Hypothalamus (tissue), 51 donors: ENCODE measurements at places on chromosomes 7 and 10.

- DNase-seq, result no peak
Observed at GRCh38 chr10:43981232-43981631, 332.6 kb upstream of the ZNF32 start.

DNA sequence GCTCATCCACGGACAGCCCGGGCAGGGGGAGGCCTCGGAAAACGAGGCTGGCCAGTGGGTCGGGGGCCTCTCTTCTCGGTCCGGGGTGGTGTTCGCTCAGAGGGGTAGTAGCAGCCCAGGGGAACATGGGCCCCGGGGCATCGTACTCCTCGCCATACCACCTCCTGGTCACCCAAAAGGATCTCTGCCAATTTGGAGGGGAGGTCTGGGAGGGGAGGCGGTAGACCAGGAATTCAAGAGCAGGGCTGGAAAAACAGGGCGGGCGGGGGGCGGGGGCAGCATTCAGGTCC, 67.4 kb downstream of the SLC29A4 start:
- no peak for DNase-seq

DNA sequence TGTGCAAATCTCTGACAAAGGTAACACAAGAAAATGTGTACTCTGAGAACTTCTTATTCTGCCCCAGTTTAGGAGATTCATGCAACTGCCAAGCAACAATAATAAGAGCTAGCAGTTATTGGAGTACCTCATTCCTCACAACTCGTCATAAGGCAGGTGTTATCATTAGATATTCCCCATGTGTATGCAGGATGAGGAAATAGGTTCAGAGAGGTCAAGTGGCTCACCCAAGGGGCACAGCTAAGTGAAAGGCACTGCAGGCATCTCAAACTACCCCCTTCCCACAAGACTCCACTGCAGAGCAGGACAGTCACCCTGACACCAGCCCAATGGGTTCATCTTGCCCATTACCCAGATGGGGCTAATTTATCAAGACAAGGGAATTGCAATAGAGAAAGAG, 1.3 kb upstream of the GSTK1 start:
- DNase-seq, result no peak

- no peak for DNase-seq
Observed at GRCh38 chr10:93072225-93072712, 1.4 kb upstream of the CYP26A1 start.

DNA sequence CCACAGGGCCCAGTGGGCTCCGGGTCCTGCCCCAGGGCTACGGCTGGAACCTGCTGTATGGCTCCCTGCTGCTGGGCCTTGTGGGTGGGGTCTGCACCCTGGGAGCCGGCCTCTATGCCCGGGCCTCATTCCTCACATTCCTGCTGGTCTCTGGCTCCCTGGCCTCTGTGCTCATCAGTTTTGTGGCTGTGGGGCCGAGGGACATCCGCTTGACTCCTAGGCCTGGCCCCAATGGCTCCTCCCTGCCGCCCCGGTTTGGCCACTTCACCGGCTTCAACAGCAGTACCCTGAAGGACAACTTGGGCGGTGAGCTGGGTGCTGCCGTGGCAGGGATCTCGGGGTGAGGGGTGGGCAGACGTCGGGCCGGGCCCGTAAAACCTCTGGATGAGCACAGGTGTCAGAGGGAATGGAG, 4.4 kb downstream of the SLC12A9 start:
- DNase-seq, result no peak

- no peak for DNase-seq
Observed at GRCh38 chr10:24579906-24580305, 143.8 kb downstream of the ARHGAP21 start.

- DNase-seq, result no peak
Observed at GRCh38 chr7:1247527-1248041, 14.9 kb downstream of the UNCX start.

GRCh38 chr10:78780551-78780961, 288.2 kb upstream of the ZMIZ1 start:
- no peak for DNase-seq

GRCh38 chr10:132939957-132940790, 2.2 kb downstream of the CFAP46 start:
- DNase-seq, result peak; percentile 46

DNA sequence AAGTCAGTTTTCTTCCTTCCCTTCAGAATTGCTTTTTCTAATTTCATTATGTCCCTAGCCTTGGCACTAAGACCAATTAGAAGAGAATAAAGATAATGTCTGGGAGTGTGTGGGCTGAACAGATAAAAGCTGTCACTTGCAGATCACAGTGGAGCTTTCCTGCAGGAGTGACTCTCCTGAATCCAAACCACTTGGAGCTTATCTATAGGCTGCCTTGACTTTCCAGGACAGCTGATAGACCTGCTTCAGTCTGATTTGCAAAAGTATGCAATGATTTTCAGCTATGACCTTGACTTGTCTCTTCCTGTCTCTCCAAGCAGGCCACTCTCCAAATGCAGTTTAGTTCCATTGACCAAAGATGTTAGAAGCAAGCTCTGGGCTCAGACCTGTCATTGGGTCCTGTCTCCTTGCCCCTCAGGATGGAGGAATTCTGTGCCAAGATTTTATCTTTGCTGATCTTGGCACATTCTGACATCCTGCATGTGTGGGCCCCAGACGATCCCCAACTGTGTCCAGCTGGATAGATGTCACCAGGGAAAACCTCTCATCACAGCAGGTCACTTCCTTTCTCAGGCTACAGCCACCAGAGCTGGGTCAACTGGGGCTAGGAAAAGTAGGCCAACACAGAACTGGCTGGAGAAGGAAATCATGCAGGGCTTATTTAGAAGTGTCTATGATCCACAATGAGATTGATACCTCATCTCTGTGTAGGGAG, 120.9 kb upstream of the ZNF438 start:
- DNase-seq, result no peak

- no peak for DNase-seq
Observed at GRCh38 chr10:30819341-30820181, 190.0 kb upstream of the LYZL2 start.

GRCh38 chr7:47404010-47404409, 177.9 kb downstream of the TNS3 start:
- no peak for DNase-seq

DNA sequence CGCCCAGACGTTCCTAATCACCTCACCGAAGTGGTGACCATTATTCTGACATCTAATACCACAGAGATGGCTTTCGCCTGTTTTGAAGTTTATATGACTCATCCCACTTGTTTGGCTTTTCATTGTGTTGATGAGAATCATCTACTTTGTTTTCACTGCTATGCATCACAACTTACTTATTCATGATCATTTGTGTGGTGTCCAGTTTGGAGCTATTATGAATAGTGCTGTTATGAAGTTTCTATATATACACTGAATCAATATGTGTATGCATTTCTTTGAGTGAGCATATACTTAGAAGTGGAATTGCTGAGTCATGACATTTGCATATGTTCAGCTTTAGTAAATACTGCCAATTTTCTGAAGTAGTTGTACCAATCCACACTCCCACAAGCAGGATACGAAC, 38.6 kb upstream of the TNKS2 start:
- DNase-seq, result no peak

DNA sequence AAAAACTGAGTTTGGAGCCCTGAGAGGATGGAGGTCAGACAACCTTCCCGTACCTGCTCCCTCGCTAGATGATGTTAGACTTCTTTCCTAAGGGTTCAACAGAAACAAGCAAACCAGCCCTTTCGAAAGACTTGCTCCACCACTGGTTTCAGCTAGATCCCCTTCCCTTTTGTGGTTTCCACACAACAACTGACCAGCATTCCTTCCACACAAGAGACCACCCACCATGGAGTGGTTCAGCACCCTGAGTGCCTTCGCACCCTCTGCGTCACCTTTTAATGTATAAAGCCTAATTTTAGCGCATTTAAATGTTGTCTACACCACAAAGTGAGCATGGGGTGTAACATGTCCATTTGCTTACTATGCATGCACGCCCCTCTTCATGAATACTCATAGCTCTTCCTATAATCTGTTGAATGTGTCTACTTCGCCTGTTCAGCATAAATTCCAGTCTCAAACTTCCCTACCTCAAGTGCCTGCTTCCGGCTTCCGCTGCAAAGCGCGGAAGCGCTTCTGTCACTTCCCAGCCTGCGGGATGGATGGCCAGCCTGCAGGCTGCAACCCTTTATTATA, 69.0 kb downstream of the TACC2 start:
- DNase-seq, result no peak

GRCh38 chr10:130301021-130301892, 165.1 kb downstream of the GLRX3 start:
- no peak for DNase-seq

GRCh38 chr7:45882465-45882810, 5.8 kb upstream of the IGFBP1 start:
- DNase-seq, result no peak

DNA sequence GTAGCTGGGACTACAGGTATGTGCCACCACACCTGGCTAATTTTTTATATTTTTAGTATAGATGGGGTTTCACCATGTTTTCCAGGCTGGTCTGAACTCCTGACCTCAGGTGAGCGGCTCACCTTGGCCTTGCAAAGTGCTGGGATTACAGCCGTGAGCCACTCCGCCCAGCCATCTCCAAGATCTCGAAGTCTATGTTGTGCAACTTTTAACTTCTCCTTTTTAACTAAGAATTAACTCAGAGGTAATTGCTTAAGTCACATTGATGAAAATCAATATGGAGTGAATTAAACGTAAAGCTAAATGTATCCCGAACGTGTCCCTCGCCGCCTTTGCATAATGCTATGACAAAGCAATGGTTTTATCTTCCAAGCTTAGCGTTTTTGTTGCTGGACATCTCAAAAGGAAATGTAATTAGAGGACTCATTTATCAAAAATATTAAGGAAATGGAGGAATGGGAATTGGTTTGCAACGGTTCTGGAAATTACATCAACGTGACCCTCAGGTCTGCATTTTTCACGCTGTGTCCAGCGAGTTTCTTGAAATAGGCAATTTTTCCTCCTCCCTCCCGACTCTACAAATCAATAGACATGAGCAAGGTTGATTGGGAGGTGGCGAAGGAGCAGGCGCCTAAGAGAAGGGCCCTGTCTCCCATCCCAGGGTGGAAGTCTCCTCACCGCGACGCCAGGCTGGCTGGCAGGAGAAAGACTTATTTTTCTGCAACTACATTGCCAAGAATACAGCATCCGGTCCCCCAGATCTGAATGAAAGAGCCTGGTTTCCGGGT, 89.8 kb downstream of the TMEM130 start:
- no peak for DNase-seq
